ENCODE measurements at places on chromosomes 11 and 22.

DNA sequence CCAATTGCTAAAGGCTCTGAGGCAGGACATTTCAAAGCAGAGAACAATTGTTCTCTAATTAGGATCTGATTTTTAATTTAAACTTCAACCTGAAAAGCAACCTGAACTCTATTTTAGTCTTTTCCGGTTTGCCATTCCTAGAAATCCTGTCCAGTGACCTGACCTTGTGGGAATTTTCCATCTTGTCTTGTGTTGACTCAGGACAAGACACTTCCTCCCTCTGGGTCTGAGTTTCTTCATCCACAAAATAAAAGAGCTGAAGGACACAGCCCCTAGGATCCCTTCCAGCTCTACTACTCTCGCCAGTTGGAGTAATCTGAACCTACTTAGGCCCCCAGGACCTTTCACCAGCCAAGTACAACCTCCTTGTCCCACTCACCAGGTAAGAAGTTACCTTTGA, 66.5 kb upstream of the POU2AF1 start:
- peak; percentile 6 for DNase-seq

GRCh38 chr11:65716302-65716701, 4.2 kb downstream of the KAT5 start:
- no peak for DNase-seq

- DNase-seq = no peak
Observed at GRCh38 chr22:38564669-38565068, 5.3 kb downstream of the DMC1 start.

- DNase-seq = no peak
Observed at GRCh38 chr22:18032455-18033101, 8.2 kb upstream of the MICAL3 start.

DNA sequence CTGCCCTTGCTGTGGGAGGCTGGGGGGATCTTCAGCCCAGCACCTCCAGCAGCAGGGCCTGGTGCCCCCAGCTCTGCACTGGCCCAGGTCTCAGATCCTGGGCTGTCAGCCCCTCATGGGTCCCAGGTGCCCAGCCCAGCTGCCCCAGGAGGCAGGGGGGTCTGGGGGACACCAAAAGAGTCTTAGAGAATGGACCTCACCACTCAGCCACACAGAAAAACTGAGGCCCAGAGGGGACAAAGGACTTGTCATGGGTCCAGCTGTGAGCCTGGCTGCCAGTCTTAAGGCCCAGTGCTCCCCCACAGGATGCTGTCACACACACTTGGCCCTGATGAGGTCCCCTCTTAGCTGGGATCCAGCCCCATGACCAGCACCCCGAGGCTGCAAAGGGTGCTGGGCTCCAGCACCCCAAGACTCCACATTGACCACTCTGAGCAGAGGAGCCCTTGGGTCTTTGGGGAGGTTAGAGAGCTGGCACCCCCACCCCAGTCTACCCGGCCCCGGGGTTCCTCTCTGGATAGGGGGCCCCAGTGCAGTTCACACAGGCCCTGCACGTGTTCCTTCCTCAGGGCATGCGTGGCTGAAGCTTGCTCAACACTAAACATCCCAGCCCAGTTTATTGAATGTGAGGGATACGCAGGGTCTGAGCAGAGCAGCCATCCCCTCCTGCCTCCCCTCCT, 54.4 kb downstream of the IGLL5 start:
- DNase-seq = no peak

GRCh38 chr22:44735518-44736428, 16.6 kb upstream of the ARHGAP8 start:
- DNase-seq = peak; percentile 20

DNA sequence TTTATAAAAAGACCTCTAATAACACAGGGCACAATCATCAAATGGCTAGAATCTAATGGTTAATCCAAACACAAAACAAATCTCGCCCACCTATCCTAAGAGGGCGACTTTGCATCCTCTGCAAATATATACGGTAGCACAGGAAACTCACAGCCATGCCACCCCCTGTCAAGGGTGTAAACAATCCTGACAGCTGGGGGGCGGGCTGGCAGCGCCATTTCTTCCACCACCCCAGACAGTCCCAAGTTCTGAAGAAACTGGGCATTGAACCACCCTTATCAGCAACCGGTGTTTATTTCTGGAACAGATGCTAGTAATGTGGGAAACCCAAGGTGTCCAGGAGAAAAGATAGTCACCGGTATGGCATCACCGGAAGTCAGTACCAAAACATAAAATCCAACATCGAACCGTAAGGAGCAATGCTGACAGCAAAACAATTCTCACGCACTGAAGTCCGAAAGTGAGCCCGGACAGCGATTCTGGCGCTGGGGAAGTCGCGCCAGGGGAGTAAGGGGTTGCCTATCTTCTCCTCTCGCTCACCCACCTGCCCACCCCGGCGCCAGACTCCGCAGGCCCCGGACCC, 825 bp downstream of the FBXO3 start:
- no peak for DNase-seq

DNA sequence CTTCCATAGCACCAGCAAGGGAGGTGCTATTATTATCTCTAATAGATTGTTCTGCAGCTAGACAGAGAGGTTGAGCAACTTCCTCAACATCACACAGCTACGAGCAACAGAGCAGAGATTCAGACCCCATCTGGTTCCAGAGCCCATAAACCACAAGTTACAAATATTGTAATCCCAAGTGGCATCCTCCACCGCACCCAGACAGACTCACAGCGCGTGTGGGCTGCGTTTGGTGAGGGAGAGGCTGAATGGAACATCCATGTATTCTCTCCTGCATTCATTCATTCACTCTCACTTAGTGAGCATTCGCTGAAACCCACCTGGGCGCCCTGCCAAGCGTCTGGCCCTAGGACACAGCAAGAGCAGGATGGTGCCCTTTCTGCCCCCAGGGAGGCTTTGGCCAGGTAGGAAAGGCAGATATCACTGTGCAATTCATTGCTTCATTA, 33.5 kb downstream of the LIF start:
- no peak for DNase-seq

DNA sequence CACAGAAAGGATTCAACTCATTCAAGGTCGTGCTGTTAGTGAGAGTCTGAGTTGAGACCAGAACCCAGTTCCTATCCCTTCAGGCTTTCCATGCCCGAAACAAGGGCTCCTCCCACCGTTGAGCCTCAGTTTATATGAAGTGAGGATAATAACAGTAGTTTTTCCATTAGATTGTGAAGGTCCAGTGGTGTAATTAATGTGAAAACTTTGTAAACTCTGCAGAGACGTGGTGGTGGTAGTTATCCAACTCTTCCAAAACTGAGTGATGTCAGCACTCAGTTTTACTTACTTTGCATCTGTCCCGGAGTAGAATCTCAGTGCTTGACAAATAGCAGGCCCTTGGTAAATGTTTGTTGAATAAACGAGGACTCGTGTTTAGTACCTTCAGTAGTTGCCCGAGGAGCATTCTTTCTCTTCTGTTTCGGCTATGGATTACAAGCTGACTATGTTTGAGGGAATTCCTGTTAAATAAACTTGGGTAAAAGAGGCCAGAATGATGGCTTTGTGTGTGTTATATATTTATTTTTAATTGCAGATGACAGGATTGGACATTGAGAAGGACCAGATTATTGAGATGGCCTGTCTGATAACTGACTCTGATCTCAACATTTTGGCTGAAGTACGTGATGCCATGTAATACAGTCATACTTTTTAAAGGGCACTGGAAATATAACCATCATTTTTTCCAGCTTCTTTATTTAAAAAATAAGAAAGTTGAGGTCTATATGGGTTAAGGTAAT, 1.0 kb downstream of the REXO2 start:
- peak; percentile 28 for DNase-seq

- no peak for DNase-seq
Observed at GRCh38 chr22:47929646-47930185, 1167.3 kb downstream of the TBC1D22A start.

GRCh38 chr11:76805206-76805913, 22.2 kb downstream of the TSKU start:
- DNase-seq = no peak

- peak; percentile 60 for DNase-seq
Observed at GRCh38 chr11:66479394-66480116, 679 bp upstream of the DPP3 start.
